ENCODE measurements at places on chromosomes 16 and 17.

DNA sequence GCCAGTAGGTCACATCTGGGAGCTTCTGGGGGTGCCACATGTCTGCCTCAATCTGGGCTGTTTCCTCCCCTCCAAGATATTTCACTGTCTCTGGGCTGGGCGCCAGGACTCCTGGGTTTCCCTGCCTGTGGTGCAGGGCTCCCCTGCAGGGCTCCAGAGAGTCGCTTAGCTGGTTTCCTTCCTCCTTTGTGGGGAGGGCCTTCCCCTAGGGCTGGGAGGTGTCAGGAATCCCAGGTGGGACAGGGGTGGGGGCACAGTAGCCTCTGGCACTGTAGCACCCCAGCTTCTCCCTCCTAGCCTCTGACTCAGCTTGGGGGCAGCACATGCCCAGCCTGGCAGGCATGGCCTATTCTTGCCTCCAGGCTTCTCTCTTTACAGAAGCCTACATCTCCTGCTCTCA, 2.6 kb downstream of the RARA start:
- peak; percentile 60 for DNase-seq

- no peak for DNase-seq
Measured at GRCh38 chr16:17351441-17352035, 119.2 kb downstream of the XYLT1 start.

DNA sequence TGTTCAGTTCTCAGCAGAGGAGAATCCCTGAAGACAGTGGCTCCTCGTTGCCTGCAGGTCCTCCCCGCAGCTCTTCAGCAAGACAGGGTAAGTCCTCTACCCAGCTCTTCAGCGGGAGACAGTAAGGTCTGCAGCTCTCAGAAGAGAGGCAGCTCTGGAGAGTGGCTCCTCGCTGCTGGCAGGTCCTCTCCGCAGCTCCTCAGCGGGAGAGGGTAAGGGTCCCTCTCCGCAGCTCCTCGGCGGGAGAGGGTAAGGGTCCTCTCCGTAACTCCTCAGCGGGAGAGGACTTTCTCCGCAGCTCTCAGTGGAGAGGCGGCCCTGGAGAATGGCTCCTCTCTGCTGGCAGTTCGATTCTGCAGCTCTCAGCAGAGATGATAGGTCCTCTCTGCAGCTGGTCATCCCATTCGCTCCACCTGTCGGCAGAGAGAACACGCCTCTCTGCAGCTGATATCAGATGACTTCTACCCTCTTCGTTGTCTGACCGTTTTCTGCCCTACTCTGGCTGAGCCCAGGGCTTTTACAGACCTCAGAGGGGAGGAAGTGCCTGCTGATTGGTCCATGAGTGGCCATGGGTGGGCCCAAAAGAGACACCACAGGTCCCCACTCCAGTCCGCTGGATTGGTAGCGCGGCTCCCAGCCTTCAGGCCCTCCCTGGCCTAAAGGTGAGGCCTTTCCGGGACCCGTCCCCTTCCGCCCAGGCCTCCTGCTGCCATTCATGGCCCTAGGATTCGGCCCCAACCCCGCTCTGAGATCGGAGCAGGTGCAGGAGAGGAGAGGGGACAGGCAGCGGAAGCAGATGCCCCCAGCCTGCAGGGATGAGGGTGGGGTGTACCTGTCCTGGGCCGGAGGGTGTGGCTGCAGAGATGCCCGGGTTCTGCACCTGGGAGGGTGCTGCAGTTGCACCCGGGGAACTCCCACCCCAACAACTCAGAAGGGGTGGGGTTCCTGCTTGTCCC, 11.9 kb upstream of the SHCBP1 start:
- DNase-seq, result no peak

DNA sequence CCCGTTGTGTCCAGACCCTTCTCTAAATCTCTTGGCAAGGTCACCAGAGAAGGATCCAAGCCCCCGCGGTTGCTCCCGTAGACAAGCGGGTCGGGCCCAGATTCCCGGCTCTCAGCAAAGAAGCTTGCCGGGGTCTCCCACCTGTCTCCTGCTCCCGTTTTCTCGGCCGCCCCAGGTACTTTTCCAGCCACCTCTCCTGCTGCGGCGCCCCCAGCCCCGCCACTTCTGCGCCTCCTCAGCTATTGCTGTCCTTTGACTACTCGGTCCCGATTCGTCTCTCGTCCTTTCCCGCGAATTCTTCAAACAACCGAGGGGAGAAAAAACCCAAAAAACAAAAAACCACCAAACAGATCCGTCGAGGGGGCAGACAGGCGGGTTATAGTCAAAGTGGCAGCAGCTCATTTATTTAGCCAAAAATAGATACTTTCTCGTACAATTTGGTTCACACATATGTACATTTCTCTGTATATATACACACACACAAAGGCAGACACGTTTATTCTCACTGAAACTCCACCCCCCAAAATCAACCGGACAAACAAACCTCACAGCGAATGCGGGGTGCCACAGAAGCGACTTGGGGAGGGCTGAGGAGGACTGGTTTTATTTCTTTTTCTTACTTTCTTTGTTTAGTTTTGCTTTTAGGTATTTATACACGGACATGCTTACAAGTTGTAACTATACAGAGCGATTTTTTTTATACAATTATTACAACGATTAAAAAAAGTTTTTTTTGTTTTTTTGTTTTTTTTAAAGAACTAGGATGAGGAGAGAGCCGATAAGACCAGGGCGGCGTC, 3.5 kb downstream of the IRX3 start:
- no peak for DNase-seq

GRCh38 chr17:12808723-12809122, 19.4 kb downstream of the ARHGAP44 start:
- no peak for DNase-seq

- DNase-seq, result no peak
Measured at GRCh38 chr16:86359571-86359970, 150.8 kb upstream of the FOXF1 start.

GRCh38 chr16:17369421-17370222, 101.1 kb downstream of the XYLT1 start:
- DNase-seq, result no peak
